ENCODE measurements at places on chromosomes 5 and 9.

GRCh38 chr5:178247481-178248456, 15.2 kb upstream of the PHYKPL start:
- no peak for DNase-seq

- DNase-seq, result no peak
These were observed 49.9 kb upstream of the SNCAIP start for GRCh38 chr5:122262103-122262502.

- no peak for DNase-seq
These were observed 9.4 kb downstream of the BBLN start for GRCh38 chr9:128169492-128169891.

DNA sequence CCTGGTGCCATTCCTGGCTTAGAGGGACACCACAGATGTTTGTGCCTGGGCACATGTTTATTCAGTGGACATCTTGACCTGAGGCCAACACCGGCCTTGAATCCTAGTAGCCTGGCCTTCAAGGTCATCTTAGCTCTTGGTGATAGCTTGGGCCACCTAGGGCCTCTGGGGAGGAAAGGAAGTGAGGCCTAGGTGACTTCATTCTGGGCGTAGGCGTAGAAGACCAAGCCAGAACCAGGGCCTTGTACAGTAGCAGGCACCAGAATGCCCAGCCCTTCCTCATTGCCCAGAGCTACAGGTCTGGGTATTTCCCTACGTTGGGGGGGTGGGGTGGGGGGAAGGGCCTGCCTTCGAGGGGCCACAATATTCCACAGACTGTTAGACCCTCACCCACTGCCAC, 33.8 kb downstream of the WNK2 start:
- DNase-seq, result no peak
